ENCODE measurements at places on chromosomes 7 and 10.

DNA sequence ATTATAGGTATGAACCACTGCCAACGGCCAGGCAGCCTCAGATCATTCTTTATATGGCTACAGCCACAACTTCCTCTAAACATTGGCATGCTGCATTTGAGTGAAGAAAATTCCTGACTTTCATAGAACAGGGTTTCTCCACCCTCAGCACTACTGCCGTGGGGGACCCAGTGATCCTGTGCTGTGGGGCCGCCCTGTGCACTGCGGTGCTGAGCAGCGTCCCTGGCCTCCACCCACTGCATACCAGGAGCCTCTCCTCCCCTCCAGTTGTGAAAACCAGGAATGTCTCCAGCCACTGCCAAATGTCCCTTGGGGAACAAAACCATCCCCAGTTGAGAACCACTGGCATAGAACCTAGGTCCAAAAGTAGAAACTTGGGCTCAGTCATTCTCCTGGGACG is 15.8 kb downstream of the CNPY1 start:
- DNase-seq, result no peak

- DNase-seq, result no peak
Measured at GRCh38 chr10:86945361-86946212, 11.8 kb downstream of the MMRN2 start.

GRCh38 chr7:1693419-1693990 is 23.4 kb downstream of the ELFN1 start:
- DNase-seq, result no peak

- no peak for DNase-seq
Measured at GRCh38 chr7:22663357-22663718, 63.7 kb upstream of the IL6 start.

DNA sequence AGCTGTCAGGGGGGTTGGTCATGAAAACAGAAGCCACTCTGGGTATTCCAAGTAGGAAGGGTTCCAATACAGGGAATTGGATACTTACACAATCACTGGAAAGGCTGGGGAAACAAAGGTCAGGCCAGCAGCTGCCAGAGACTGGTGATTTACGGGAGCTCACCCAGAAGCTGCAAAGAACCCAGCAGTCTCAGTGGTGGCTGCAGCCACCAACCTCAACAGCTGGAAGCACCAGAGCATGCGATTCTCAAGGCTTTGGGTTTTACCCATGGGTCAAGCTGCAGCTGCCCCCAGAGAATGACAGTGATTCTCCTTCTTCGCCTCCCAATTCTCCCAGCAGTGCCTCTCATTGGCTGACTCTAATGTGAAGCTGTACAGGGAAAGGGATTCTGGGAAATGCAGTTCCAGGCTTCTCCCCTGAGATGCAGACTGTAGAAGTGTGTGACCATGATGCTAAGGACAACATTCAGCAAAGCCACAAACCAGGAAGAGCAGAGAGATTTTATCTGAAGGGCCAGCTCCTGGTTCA is 107.2 kb upstream of the TCF7L2 start:
- peak; percentile 25 for DNase-seq

GRCh38 chr10:131021246-131021895 is 290.1 kb downstream of the TCERG1L start:
- DNase-seq, result no peak
